ENCODE measurements at places on chromosomes 5 and 9.

DNA sequence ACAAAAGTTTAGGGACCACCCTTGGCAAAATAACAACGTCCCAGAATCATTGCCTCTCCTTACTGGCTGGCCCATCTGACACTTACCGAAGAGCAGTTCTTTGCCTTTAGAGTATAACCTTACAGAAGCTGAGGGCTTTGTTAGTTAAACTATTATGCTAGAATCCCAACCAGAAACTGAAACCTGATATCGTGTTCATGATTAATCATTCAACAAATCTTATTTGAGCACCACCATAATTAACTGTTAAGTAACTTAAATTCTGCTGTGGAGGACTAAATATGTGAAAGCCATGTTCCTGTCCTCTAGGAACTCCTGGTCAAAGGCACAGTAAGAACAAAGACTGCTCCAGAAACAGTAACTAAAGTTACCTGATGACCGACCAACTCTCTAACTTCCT lies 104.9 kb downstream of the ARL15 start:
- no peak for DNase-seq

- no peak for DNase-seq
These were observed 90.2 kb upstream of the TAS2R1 start for GRCh38 chr5:9720361-9720760.

GRCh38 chr9:23587433-23587832 lies 238.6 kb downstream of the ELAVL2 start:
- no peak for DNase-seq

GRCh38 chr5:102418531-102418930 lies 80.3 kb downstream of the SLCO6A1 start:
- DNase-seq = no peak

DNA sequence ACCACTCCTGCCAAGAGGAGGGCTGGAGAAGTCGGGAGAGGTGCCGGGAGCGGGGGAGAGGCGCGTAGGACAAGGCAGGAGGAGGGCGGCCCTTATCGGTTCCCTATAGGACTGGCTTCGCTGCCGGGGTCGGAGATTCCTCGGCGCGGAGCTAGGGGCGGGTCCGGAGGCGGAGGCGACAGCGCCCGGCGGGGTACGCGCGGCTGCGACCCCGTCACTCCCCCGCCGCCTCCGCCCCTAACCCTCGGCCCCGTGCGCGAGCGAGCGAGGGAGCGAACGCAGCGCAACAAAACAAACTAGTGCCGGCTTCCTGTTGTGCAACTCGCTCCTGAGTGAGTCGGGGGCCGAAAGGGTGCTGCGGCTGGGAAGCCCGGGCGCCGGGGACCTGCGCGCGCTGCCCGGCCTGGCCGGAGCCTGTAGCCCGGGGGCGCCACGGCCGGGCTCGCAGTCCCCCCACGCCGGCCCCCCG lies 2.0 kb downstream of the GLIS3 start:
- no peak for DNase-seq

GRCh38 chr9:116432051-116432450 lies 255.1 kb upstream of the TRIM32 start:
- DNase-seq = no peak

- DNase-seq = no peak
These were observed 88.5 kb downstream of the FAM174A start for GRCh38 chr5:100623719-100624118.

- no peak for DNase-seq
These were observed 26.3 kb downstream of the SHLD3 start for GRCh38 chr5:65651144-65651543.

DNA sequence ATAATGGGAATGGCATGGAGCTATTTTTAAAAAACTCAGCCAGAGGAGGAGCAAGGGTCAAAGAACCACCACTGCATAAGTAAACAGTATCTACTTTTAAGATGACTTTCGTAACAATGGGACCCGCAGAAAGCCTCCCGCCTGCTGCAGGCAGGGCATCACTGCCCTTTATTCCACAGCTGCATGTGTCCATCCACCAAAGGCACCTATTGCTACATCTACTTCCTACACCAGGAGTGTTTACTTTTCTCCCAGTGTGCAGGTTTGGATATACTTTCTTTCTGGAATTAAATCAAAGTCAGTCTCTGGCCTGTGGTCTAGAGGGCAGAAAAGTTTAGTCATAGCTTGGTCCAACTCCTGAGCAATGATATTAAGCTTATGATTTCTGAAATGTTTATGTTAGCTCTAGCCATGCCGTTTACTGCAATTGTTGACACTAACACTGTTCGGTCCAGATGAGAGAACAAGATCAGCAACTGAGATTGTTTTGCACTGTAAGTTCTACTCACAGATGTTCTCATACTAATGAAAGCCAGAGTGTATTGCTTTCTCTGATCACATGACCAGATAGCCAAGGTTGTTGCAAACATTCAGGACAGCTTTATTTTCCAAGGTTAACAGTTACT lies 391.5 kb downstream of the FGF10 start:
- DNase-seq = no peak

DNA sequence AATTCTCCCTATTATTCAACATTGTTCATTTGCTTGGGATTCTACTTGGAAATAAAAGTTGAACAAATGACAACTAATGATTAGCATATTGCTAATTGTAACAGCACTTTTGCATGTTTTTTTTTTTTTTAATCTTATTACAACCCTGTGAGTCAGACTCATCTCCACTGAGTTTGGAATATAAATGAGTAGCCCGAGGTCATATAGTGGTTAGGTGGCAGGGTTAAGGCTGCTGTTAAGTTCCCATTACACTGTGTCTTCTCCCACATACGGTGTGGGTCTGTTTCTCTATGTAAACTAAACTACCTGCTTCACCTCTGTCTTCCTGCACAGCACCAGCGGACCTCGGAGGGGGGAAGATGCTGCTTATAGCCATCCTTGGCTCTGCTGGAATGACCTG lies 92.4 kb downstream of the EQTN start:
- no peak for DNase-seq

GRCh38 chr5:107542831-107543231 lies 127.9 kb downstream of the EFNA5 start:
- DNase-seq = no peak

Data from stimulated activated CD4-positive, alpha-beta T cell treated with anti-CD3 and anti-CD28 coated beads, Interleukin-1b, Interleukin-23, amount 100 ng/mL, for 1 hour (primary cell).